ENCODE measurements at places on chromosomes 7 and 10. TPM values are rescaled to one million over a fixed set of nuclear protein-coding genes. Genes with fewer than 3 reads are reported as not detected.

DNA sequence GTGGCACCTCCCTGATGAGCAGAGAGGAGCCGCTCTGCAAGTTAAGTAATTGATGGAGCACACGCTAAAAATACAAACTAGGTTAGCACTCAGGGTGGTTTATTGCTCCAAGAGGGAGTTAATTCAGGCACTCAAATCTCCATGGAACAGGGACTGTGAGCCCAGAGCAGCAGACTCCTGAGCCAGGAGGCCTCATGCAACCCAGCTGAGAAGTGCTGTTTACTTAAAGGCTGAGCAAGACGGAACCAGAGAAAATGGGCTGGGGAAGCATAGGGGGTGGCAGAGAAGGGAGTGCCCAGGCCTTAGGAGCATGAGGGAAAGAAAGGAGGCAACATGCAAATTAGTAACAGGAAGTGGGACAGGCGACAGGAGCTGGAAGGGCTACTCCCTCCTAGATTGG lies 174.1 kb downstream of the KCNMA1 start:
- no peaks in the 10 kb centered on the region for H3K36me3 ChIP-seq
- DNase-seq: no peak
- no peak overlapping the region for H3K4me3 ChIP-seq

MCM10 gene
- 7.5 TPM for polyA plus RNA-seq

DNA sequence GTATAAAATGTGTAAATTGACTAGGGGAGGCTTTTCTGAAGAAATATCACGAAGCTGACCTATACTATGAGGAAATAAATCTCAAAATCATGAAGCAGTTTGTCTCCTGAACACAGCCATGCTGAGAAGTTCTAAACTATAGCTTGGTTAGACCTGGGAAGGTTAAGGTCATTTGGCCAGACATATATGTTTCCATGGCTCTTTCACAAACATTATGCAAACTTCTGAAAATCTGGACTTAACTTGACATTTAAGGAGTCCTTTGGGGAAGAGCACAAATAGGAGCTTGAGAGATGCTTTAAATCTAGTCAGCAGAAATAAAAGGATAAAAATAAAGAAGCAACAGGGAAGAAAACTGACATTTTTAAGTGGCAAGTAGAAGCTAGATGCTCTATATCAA lies 115.9 kb upstream of the MEOX2 start:
- no peaks in the 10 kb centered on the region for H3K4me1 ChIP-seq
- no peaks in the 10 kb centered on the region for H3K36me3 ChIP-seq
- H3K4me3 ChIP-seq: no peak overlapping the region
- peak overlapping the region; percentile 79 for H3K27ac ChIP-seq
- no peaks in the 10 kb centered on the region for H3K27me3 ChIP-seq

DNA sequence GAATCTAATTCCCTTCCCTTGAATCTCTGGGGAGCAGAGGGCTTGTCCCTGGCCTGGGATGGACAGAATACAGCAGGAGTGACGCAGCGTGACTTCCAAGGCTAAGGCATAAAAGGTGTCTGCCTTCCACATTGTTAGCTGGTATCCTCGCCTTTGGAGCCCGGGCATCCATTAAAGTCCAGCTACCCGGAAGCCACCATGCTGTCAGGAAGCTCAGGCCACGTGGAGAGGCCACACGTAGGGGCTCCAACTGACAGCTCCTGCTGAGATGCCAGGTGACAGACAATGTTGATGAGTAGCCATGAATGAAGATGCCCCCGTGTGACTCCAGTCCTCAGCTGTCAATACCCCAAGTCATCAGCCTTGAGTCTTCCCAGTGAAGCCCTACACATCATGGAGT lies 99.9 kb downstream of the OAT start:
- H3K36me3 ChIP-seq: no peaks in the 10 kb centered on the region
- peaks cover 4% of the 10 kb centered on the region for H3K4me1 ChIP-seq
- no peaks in the 10 kb centered on the region for H3K27me3 ChIP-seq
- DNase-seq: no peak
- no peak overlapping the region for H3K27ac ChIP-seq
- H3K4me3 ChIP-seq: no peak overlapping the region

CFAP69 gene
- polyA plus RNA-seq: 2.7 TPM

GRCh38 chr7:105756367-105756766 lies 120.0 kb downstream of the ATXN7L1 start:
- no peak overlapping the region for H3K27ac ChIP-seq
- no peaks in the 10 kb centered on the region for H3K27me3 ChIP-seq
- H3K4me1 ChIP-seq: no peaks in the 10 kb centered on the region
- no peak overlapping the region for H3K4me3 ChIP-seq
- peaks cover 2% of the 10 kb centered on the region for H3K36me3 ChIP-seq

DNA sequence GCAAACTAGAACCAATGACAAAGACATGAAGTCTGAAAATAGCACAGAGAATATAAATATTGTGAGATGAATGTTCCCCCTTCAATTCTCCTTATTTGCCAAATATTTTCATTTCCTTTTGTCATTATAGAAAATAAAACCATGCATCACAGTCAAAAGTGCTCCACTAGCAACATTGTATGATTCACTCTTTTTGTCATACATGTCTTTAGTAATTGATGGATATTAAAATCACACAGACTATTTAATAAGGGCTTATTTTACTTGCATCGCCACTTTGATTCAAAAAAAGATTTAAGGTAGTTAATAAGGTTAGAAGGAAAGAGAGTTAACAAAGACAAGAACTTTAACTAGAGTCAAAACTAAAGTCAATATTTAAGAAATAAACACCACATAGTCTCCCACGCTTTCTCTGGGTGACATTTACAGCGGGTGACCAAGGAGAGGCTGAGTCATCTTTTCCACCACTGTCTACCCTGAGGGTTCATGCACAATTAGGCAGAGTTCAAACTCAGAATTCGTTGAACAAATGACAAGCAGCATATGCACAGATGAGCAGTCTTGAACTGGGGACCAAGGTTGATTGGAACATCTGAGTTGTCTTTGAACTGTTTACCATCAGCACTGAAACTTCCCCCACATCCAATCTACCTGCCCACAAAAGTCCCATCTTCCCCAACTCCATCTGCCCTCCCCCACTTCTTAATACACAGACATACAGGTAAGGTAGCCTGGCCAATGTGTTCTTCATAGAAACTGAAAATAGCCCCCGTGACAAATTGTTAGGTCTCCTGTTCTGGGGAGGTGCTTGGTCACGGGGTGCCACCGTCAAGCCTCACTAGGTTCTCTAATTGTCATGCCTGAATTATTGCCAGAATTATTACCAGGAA lies 42.5 kb downstream of the C7orf25 start:
- H3K27me3 ChIP-seq: no peaks in the 10 kb centered on the region
- H3K4me3 ChIP-seq: no peak overlapping the region
- no peak for DNase-seq

KLLN gene
- polyA plus RNA-seq: 0.29 TPM

GRCh38 chr10:15632456-15633091 lies 87.1 kb downstream of the ITGA8 start:
- H3K27me3 ChIP-seq: no peaks in the 10 kb centered on the region
- peaks cover 2% of the 10 kb centered on the region for H3K4me1 ChIP-seq
- no peak overlapping the region for H3K27ac ChIP-seq
- no peak for DNase-seq
- H3K36me3 ChIP-seq: no peaks in the 10 kb centered on the region

DNA sequence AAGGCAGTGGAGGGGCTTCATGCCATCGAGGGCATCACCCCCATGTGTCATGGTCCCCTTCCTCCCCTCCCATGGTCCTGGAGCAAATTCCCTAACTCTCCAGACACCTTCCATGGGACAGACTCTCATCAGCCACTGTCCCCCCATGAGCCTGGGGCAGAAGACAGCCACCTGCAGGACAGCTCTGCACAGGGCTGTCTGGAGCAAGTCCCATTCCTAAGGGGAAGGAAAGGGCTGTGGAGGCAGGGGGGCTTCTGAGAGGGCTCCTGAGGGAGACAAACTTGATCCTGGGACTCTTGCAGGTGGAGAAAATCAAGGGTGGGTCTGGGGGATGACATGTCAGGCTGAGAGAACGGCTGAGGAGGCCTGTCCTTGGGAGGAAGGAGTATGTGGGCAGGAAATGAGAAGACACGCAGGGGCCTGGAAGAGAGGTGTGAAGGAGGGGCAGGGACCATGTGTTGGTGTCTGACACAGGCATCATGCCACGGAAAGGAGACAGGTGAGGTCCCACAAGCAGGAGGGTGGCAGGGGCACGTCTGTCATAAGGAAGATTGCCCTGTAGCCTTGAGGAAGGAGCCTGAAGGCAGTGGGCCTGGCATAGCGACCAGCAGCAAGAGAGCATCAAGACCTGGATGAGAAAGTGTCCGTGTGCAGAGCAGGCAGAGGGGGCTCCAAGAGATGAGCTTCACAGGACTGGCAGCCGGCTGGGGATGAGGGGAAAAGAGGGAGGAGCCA lies 14.4 kb upstream of the GDF10 start:
- peaks cover 16% of the 10 kb centered on the region for H3K27me3 ChIP-seq
- no peaks in the 10 kb centered on the region for H3K36me3 ChIP-seq
- no peak for DNase-seq
- H3K4me3 ChIP-seq: no peak overlapping the region
- H3K4me1 ChIP-seq: no peaks in the 10 kb centered on the region

DNA sequence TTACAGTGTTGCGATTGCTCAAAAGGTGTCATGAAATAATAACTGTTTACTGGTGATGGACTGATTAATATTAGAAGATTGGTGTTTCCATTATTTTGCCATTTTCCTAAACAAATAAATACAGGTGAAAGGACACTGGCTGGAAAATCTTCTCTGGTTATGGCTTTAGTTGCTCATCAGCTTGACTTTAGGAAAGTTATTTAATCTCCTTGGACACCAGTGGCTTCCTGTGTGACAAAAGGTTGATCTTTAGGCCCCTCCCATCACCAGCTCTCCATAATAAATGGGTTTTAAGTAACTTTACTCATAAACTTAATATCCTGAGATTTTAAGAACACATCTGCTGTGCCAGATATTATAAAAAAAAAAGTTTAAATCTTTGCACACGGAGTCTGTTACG lies 737 bp downstream of the CABCOCO1 start:
- no peak overlapping the region for H3K4me3 ChIP-seq
- DNase-seq: peak; percentile 15
- H3K27me3 ChIP-seq: no peaks in the 10 kb centered on the region

WNT8B gene
- not detected for polyA plus RNA-seq

CYP26A1 gene
- polyA plus RNA-seq: not detected

DNA sequence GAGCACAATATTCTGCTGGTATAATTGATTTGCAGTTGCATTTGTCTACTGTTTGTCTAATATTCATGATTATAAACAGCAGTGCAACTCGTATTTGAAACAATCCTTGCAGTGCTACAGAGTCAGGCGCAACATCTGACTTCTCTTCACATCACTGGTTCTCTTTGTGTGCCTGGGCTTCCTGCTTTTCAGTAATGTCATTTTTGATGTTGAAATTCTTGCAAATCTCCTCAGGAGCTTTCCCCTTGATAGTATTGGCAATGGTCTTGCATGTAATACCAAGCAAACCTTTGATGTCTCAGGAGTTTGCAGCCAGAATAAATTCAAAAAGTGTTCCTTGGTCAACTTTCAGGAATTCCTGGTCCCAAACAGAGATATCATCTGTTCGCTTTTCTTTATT lies 20.2 kb downstream of the HPS6 start:
- no peak for DNase-seq
- H3K4me3 ChIP-seq: no peak overlapping the region
- H3K27me3 ChIP-seq: no peaks in the 10 kb centered on the region
- H3K36me3 ChIP-seq: no peaks in the 10 kb centered on the region

GRCh38 chr10:30007406-30007805 lies 52.0 kb downstream of the JCAD start:
- H3K27me3 ChIP-seq: no peaks in the 10 kb centered on the region
- H3K36me3 ChIP-seq: no peaks in the 10 kb centered on the region
- peaks cover 8% of the 10 kb centered on the region for H3K4me1 ChIP-seq
- H3K4me3 ChIP-seq: no peak overlapping the region

GDF2 gene
- polyA plus RNA-seq: not detected

KLHDC10 gene
- polyA plus RNA-seq: 41.4 TPM

Data from muscle of leg (tissue), 16 donors.